ENCODE measurements at places on chromosomes 13 and 19.

- no peak for DNase-seq
Measured at GRCh38 chr13:52067237-52067636, 42.7 kb downstream of the UTP14C start.

- no peak for DNase-seq
Measured at GRCh38 chr13:47310401-47310800, 413.5 kb upstream of the HTR2A start.

DNA sequence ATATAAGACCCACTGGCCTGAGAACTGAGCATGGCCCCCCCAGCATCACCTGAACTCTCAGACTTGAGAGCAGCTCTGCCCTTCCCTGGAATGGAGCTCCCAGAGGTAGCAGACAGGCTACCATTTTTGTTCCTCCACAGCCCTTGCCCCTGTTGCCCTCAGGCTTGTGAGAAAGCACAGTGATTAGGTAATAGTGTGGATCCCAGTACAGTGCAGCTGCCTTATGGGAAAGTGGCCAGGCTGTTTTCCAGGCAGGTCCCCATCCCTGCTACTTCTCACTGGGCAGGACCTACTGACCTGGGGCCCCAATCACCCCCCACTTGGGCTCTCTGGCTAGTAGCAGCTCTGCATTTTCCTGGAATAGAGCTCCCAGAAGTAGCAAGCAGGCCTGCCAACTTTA lies 834.0 kb downstream of the DACH1 start:
- no peak for DNase-seq

- DNase-seq: no peak
Measured at GRCh38 chr13:34681405-34681955, 260.6 kb upstream of the NBEA start.

- no peak for DNase-seq
Measured at GRCh38 chr19:56141417-56141993, 418 bp downstream of the ZNF444 start.

DNA sequence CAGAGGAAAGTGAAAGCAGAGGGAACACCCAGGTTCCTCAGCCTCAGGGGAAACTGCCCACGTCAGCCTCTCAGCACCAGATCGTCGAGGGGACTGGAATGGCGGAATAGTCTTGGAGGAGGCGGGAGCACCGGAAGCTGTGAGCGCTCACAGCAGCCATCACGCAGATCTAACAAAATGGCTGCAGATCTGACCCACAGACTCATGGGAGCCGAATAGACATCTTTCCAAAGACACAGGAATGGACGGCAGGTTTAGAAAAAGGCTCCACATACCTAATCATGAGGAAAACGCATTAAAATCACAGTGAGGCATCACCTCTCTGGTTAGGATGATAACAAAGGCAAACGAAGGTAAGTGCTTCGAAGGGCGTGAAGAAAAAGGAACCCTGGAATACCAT lies 11.8 kb upstream of the LILRA2 start:
- peak; percentile 75 for DNase-seq
